Stimulated activated CD4-positive, alpha-beta T cell treated with anti-CD3 and anti-CD28 coated beads, TNF-alpha, amount 100 ng/mL, for 4 hours (primary cell): ENCODE measurements at places on chromosomes 2 and 18.

DNA sequence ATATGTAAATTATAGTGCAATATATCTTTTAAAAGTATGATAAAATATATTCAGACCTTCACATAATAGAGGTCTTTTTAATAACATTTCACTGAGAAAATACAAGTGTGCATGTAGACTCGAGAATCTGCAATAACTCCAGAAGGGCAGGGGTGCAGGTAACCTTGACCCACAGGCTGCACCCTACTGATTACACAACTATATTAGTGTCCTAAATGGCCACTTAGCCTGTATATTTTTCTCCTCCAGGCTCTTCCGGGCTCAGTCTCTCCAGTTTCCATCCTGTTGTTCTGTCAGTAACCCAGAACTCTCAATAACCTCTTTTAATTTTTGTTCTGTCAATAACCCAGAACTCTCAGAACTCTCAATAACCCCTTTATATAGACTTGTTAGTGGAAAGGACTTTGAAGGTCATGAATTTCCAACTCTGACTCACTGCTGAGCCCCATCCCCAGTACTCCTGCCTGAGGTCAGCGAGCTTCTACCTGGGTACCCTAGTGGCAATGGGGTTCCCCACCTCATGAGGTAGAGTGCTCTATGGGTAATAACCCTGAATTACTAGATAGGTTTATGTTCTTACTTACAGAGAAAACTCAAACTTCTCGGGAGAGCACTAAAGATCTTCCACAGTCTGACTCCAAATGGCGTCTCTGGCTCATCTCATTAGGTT is 8.4 kb upstream of the TTR start:
- DNase-seq, result no peak

GRCh38 chr2:109531896-109532727 is 81.7 kb downstream of the SEPTIN10 start:
- DNase-seq, result no peak

DNA sequence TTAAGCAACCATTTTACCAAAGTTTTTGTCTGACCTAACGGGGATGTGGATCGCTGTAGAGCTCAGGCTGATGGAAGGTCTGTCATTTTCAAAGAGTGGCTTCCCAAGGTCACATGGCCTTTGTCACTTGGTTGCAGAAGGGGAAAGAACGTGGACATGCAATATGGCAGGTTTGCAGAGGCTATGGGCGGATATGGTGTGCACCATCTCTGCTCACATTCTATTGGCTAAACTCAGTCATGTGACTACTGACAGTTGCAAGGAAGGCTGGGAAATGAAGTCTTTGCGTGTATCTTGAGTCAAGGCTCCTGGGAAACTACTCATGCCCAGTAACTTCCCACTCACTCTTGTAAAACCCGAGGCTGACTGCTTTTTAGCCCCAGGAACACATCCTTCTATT is 96.8 kb downstream of the ST6GAL2 start:
- no peak for DNase-seq

- DNase-seq, result no peak
These were observed 25.6 kb downstream of the ZNF236 start for GRCh38 chr18:76847916-76848315.

GRCh38 chr18:41145516-41145915 is 809.5 kb upstream of the PIK3C3 start:
- no peak for DNase-seq

DNA sequence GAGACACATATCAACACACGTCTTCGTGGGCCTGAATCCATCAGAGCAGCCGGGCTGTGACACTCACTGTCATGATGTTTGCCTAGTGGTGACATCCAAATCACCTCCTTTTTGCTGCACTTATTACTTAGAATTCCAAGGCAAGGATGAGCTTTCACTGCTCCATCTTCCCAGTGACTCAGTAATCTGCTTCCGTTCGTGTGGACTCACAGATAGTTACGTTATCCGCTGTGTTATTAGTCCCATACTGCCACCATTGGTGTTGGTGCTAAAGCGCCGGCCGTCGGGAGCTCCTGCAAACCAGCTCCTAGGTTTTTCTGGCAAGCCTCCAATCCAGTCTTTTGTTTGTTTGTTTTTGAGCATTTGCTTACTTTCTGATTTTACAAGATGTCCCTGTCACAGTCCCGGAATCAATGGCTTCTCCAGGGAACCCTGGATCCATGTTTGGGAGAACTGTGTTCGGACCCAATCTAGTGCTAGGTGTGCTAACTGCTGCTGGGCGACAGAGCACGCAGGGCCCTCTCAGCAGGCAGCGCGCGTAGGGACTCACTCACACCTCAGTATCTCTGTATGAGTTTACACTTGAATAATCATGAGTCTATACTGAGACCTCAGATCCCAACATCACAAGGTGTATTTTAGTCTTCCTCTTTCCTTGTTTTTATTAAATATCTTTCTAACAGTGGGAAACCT is 42.6 kb downstream of the HDAC4 start:
- DNase-seq, result no peak

- DNase-seq, result no peak
These were observed 111.8 kb upstream of the MYCN start for GRCh38 chr2:15828576-15828975.

DNA sequence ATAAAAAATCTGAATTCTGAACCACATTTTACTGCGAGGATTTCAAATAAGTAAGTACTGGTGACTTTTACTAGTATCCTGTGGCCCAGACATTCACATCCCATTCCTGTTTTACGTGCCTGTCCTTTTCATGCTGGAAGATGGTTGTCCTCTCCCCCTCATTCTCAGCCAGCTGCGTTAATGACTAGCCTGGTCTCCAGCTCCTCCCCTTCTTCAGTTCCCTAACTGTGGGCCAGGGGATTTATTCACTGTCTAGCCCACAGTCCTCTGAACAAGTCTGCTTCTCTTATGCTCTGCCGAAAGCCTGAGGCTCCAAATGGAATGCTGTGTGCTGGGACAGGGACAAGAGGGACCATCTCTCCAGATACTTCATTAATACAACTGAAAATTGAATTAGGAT is 373.9 kb downstream of the PTPRM start:
- DNase-seq, result no peak

DNA sequence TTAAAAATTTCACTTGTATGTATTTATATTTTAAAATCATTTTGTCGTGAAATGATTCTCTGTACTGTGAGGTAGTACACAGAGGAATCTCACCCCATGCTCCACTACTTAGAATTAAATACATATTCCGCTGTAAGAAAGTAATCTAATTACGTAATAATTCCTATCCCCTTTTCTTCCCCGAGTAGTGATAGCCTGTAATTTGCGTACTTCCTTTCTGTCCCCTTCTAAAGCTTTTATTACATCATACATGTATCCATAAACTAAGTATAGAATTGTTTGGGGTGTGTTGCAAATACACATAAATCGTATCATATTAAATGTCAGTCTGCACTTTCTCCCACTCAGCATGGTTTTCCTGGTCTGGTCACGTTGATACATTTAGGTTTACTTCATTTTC is 12.4 kb upstream of the CHCHD5 start:
- DNase-seq, result no peak

DNA sequence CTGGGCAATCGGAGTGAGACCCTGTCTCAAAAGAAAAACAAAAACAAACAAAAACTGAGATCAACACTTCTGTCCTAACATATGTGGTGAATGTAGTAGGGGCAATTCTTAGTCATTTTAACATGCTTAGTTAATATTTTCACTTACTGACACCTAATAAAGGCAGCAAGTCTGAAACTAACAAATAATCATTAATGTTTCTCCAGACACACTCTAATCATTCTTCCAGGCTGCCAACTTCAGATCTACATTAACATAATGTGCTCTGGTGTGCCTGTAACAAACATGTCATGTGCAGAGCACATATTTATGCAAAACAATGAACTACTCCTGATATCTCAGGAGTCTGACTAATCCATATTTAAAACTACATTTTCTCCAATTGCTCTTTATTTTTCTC is 6.0 kb downstream of the KRCC1 start:
- no peak for DNase-seq

- no peak for DNase-seq
These were observed 659 bp downstream of the ZNF142 start for GRCh38 chr2:218658671-218659257.

- DNase-seq, result no peak
These were observed 81.1 kb upstream of the SLC39A10 start for GRCh38 chr2:195575879-195576401.

GRCh38 chr2:19676770-19677169 is 225.0 kb downstream of the TTC32 start:
- no peak for DNase-seq

DNA sequence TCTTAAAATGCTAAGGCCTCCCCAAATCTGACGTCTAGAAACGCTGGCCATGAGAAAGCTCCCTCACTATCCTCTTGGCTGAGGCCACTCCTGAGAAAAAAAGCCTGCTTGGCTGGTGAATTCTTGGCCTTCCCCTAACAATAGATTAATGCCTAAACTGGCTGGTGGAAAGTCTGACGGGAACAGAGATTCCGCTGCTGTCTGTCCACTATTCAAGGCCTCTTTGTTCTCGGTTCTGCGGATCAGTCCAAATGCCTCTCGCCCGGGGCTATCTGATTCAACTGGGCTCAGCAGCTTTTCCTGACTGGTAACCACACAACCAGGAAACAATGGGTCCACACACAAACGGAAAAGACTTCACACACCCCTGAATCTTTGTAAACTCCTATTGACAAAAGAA is 27.2 kb downstream of the PXDN start:
- no peak for DNase-seq

- DNase-seq, result no peak
These were observed 15.2 kb upstream of the SCLY start for GRCh38 chr2:238045575-238045974.

- no peak for DNase-seq
These were observed 221.8 kb downstream of the STK39 start for GRCh38 chr2:168025487-168026202.

- DNase-seq, result no peak
These were observed 68.3 kb upstream of the PPM1B start for GRCh38 chr2:44100351-44100750.

- no peak for DNase-seq
These were observed 27.8 kb upstream of the COPS8 start for GRCh38 chr2:237057893-237058300.

DNA sequence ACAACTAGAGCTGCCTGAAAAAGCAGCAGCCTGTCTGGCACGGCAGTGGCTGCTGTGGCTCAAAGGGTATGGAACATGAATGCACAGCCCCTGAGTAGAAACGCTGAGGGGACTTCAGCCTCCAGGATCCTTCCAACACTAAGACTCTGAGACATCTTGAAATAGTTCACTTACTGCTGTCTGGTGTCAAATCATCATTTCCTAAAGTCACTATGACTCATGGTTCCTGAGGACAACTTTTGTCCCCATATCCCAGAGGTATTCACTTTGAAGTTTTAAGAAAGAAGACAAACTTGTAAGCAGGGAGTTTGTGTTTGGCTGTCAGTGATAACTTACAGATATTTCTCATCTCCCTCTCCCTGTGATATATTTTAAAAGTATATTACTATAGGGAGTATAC is 33.3 kb upstream of the NEB start:
- no peak for DNase-seq

DNA sequence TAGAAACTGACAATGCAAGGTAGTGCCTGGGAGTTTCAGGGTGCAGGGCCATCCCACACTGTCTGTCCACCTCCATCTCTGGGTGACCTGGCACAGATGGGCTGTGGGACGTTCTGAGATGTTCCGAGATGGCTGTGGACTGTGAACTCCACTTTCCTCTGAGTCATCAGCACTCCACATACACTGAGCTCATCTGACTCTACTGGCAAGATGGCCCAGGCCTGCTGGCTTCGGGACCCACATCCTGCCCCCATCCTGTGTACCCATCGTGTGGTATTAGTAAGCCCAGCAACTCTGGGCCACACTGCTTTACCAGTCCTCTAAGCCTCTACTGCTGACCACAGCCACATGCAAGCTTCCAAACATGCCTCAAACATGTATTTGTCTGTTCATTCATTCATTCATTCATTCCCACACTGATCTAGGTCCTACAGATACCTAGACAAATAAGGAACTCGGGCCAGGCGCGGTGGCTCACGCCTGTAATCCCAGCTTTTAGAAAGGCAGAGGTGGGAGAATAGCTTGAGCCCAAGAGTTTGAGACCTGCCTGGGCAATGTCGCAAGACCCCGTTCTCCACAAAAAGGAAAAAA is 124.8 kb upstream of the CXCR4 start:
- DNase-seq, result peak; percentile 13

DNA sequence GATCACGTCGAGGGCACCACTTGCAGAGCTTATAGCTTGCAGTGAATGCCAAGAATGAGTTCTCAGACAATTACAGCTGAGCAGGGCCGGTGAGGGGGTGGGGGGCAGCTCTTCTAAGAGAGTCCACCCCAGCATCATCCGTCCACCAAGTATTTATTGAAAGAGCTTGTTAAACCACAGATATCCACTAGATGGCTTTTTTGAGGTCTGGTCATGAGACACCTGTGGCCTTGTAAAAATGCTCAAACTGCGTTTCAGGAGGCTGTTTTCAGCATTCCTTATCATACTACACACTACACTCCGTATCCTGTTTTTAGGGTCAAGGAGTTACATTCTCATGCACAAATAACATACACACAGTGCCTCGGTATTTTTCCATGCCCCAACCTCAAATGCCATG is 51.5 kb downstream of the DNAJC10 start:
- DNase-seq, result no peak

GRCh38 chr2:118443596-118443995 is 355.3 kb downstream of the INSIG2 start:
- no peak for DNase-seq

GRCh38 chr2:85435220-85435958 is 16.9 kb downstream of the SH2D6 start:
- no peak for DNase-seq

DNA sequence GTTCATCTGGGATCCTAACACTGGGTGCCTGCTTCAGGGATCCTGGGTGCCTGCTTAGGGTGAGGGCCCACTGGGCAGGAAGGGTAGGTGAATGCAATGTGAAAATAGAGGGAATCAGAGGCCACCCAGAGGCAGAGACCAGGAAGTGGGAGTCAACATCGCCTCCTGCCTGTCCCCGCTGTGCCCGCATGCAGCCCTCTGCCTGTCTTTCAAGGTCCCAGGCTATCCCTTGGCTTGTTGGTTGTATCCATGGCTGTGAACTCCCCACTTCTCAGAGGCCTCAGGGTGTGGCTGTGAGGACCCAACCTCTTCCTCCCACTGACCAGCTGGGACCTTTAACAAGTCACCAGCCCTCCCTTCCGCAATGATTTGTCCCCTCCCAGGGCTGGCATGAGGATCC is 26.5 kb downstream of the PSD4 start:
- DNase-seq, result no peak

DNA sequence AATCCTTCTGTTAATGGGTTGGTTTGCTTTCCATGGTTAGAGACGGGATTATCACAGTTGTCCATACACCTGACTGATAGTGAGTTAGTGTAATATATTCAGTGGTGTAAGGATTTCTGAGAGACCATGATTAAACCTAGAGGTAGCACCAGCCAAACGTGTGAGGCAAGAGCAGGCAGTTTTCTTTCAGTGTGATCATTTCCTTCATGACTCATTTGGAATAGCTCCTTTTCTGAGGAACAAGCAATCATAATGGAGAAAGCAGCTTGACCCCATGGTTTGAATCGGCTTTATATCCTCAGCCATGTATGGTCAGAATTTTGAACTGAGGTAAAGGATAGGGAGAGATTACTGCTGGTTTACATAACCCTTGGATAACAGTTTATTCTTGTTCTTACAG is 2.9 kb downstream of the MXD1 start:
- no peak for DNase-seq
